ENCODE measurements at places on chromosomes 4 and X.

DNA sequence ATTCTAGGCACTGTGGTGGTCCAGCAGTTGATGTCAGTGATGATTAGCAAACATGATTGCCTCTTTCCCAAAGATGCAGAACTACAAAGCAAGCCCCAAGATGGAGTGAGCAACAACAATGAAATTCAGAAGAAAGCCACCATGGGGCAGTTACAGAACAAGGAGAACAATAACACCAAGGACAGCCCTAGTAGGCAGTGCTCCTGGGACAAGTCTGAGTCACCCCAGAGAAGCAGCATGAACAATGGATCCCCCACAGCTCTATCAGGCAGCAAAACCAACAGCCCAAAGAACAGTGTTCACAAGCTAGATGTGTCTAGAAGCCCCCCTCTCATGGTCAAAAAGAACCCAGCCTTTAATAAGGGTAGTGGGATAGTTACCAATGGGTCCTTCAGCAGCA is 365.3 kb downstream of the MAPK10 start:
- no peak for DNase-seq

DNA sequence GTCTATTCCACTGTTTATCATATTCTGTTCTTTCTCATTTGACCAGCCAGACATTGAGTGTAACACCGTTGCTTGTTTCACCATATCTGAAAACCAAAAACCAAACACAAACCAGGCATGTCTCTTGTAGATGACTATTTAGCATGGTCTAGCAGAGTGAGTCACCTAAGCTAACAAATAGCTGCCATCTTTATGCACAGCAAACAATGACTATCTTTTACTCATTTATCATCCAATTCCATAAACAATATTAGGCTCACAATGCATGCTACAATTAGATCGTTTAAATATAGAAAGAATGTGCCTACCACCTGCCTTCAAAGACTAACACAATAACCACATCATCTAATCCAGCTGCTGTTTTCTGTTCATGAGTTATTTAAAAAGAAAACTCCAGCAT is 495.4 kb downstream of the PCDH19 start:
- no peak for DNase-seq

GRCh38 chr4:167930166-167930565 is 162.2 kb upstream of the ANXA10 start:
- no peak for DNase-seq

DNA sequence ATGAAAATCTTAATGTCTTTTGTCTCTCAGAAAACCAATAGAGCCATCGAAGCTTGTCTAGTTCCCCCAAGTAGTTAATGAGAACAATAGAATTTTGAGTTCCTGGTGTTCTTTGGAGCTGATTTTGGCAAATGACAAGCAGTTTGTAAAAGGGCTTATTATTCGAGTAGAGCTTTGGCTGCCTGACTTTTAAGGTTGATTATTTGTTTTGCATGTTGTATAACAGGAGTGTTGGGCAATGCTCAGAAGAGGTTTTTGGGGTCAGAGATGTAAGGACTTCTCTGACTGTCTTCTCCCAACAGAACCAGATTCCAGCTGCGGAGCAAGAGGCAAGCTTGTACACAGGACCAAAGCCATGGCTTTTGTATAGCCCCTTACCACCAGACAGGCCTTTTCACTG is 30.0 kb downstream of the ZCCHC12 start:
- DNase-seq = no peak

DNA sequence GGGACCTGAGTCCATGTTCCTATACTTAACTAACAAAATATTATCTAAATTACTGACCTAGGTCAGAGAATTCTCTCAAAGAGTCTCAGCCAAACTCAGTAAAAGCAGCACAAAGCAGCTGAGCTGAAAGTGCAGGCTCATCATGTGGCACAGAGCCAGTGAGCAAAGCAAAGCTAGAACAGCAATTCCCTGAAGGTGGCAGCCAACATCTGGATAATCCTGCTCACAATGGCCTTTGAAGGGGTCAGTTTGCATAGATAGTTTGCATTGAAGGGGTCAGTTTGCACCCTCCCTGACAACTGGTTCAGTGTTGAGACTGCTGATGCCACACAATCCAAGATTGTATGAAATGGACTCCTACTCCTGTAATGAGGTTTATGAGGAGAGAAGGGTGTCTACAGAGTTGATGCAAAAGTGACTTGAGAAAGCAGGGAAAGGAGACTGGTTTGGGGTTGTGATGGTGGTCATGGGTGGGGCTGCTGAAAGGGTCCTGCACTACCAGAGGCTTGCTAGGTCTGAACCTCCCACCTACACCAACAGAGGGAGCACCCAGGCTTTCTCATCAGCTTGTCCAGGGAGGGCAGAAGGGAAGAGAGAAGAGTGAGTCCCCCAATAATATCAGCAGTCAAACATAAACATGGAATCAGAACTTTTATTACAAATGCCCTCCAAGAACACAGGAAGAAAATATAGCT is 39.7 kb downstream of the TRIM61 start:
- no peak for DNase-seq

DNA sequence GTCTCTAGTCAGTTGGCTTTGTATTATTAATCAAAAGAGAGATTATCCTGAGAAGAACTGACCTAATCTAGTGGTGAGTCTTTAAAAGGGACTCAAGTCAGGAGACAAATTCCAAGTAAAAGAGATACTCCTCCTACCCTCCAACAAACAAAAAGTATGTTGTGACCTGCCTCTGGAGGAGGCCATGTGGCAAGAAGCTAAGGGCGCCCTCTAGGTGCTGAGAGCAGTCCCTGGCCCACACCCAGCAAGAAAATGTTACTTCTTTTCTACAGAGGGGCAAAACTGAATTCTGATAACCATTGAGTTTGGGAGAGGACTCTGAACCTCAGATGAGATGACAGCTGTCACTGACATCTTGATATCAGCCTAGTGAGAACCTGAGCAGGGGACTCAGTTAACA is 953.6 kb upstream of the AGA start:
- no peak for DNase-seq

Measured in stimulated activated CD4-positive, alpha-beta T cell treated with anti-CD3 and anti-CD28 coated beads, TNF-alpha, amount 100 ng/mL, for 4 hours (primary cell).